ENCODE measurements at places on chromosomes 16 and 17.

DNA sequence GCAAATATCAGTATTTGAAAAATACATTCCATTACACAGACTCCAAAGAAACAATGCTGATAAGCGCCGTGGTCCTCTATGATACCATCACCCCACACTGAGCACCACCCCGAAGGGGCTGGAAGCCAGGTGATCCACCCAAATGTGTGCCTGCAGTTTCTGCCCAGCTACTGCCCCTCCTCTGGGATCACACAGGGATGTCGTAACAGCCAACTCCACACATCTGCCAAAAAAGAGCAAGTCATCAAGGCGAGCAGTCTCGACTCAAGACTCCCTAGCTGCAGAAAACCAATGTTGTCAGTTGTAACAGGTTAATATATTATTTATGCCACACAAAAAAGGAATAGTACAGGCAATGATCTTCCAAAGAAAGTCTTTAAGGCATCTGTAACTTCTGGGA lies 21.0 kb downstream of the CYB5D2 start:
- no peak for DNase-seq

DNA sequence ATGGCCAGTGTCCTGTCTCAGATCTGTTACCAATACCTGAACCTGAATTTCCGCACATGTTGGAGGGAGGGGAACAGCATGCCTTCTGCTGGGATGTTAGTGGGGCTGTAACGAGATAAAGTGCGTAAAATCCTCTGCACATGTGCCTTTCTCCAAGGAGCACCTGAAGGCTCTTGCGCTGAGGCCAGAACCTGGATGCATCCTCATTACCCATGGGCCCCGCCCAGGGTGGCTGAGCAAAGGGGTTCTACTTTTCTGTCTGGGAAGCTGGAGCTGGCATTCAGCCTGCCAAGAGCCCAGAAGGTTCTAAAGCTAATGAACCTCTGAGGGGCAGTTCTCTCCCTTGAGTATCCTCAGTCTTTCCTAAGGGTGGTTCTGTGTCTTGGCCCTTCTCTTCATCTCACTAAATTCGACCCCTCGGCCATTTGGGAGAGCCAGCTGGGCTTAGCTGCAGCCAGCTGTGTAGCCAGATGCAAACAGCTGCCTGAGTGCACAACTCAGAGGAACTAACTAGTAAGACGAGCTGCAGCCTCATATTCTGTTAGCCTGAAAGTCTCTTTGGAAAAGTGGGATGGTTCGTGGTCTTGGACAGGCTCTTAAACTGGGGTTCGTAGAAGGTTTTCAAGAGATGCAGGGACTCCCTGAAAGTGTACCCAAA lies 2.5 kb downstream of the ITGA3 start:
- DNase-seq, result no peak

- no peak for DNase-seq
These were observed 101.5 kb downstream of the SEC14L1 start for GRCh38 chr17:77242118-77242851.

- DNase-seq, result no peak
These were observed 536.3 kb upstream of the EEF2KMT start for GRCh38 chr16:5633845-5634440.

- DNase-seq, result no peak
These were observed 1.1 kb upstream of the HNF1B start for GRCh38 chr17:37745801-37746426.

- no peak for DNase-seq
These were observed 70.1 kb downstream of the AMFR start for GRCh38 chr16:56355221-56355620.
